ENCODE measurements at places on chromosomes 1 and 21.

GRCh38 chr1:175367896-175368295 lies 175.3 kb upstream of the KIAA0040 start:
- DNase-seq, result no peak

- DNase-seq, result no peak
These were observed 1.4 kb downstream of the MASP2 start for GRCh38 chr1:11045428-11046269.

DNA sequence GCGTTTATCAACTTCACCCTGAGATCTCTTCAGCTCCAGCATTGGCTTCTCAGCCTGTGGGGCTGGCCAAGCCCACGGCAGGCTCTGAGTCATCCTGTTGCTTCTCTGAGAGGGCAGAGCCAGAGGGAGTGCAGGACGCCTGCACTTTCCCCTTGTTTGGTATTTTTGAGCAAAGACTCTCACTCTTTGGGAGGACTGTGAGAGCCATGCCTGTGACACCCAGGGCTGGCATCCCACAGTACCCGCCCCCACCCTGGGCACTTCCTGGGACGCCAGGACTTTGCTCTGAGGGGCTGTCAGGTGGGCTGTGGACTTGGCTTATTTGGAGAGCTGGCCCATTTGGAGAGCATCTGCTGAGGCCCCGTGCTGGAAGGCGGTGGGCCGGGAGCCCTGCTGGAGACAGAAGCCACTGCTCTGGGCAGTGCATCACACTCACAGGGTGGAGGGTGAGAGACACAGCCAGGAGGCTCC lies 37.4 kb downstream of the VANGL1 start:
- no peak for DNase-seq

DNA sequence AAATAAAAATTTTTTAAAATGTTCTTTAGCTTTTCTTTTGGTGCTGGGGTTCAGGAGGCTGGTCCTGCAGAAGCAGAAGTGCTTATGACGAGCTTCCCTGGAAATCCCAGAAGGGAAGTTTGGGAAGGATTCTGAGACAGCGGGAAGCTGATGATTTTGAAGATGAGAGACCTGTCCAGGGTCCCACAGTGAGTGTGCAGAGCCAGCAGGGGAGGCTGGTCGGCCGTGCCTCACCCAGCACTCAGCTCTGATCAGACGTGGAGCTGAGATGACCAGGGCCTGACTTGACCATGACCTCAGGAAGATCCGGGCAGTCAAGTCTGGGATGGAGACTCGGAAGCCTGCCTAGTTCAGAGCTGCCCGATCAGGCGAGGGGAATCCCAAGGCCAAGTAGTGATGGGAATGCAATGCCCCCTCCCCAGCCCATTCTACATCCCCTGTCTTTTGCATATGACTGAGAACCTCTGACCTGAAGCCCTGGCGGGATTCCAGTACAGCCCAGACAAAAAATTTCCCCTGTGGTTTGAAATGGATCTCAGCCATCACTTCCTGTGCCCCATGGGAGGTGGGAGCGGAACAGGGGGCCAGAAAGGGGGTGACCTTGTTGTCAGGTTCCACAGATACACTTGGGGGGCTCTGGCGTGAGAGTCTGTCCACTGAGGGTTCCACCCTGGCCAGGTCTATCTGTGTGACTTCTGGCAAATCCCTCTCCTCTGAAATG lies 96.8 kb upstream of the RUNX3 start:
- DNase-seq, result no peak

GRCh38 chr21:45388011-45388521 lies 16.9 kb upstream of the COL18A1 start:
- DNase-seq, result no peak

DNA sequence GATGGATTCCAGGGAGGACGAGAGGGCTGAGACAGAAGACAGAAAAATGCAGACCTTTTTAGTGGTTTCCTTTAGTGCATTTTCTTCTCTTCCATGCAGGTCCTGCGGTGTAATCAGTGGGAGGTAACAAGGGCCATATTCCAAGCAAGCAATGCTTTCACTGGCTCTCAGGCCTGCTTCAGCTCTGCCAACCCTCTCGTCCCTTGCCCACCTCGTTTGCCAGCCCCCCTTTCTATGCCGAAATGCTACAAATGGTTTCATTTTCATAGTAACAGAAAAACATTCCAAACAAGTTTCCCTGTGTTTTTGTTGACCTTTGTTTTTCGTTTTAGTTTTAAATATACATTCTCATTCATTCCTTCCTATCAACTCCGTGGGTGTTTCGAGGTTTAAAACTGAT lies 443.1 kb downstream of the TTLL7 start:
- no peak for DNase-seq

GRCh38 chr1:40243351-40243750 lies 4.4 kb upstream of the TMCO2 start:
- DNase-seq, result no peak

DNA sequence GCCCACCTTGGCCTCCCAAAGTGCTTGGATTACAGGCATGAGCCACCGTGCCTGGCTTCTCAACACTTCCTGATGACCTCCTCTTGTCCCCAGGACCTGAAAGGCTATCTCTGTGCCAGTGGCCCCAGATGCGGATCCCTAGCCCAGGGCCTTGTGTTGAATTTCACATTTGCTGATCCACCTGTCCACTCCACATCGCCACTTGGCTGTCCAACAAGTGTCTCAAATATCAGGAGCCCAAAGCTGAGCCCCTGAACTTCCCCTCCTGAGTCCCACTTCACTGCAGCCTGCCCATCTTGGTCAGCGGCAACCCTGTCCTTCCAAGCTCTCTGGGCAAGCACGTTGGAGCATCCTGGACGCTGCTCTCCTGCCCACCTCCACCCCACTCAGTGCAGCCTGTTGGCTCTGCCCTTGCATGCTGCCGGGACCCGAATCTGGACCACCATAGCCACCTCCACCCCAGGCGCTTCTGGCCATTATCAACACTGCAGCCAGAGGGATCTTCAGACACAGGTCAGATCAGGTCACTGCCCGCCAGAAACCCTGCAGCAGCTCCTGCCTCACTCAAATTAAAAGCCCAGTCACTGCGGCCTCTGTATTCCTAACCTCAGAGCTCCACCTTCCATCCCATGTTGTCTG lies 352.5 kb upstream of the VAMP3 start:
- DNase-seq, result no peak

DNA sequence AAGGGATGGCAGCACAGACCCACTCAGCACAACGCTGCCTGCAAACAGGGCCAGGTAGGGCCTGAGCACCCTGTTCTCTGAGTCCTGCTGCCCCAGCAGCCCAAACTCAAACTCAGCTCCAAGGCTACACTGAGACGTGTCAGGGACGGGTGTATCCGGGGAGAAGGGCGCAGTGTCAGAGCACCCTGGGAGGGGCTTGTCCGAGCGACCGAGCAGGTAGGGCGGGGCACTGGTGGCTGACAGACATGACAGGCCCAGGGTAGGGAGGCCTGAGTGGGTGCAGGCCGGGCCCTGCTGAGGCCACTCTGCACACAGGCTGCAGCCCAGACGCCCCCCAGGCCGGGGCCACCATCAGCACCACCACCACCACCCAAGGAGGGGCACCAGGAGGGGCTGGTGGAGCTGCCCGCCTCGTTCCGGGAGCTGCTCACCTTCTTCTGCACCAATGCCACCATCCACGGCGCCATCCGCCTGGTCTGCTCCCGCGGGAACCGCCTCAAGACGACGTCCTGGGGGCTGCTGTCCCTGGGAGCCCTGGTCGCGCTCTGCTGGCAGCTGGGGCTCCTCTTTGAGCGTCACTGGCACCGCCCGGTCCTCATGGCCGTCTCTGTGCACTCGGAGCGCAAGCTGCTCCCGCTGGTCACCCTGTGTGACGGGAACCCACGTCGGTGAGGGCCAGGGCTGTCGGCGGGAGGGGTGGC lies 5.5 kb downstream of the SCNN1D start:
- no peak for DNase-seq

Data from NCI-H2107 (cell line).